Right renal pelvis (tissue), 4 donors: ENCODE measurements at places on chromosomes 1 and 21. TPM values are rescaled to one million over a fixed set of nuclear protein-coding genes. Genes with fewer than 3 reads are reported as not detected.

The CFHR4 gene
- polyA plus RNA-seq = not detected

The SERPINC1 gene
- polyA plus RNA-seq = 0.46 TPM

The TTLL7 gene
- 3.6 TPM for polyA plus RNA-seq

The FGR gene
- polyA plus RNA-seq = 1.9 TPM

The LCE2C gene
- polyA plus RNA-seq = not detected

The ADAMTS1 gene
- 85.8 TPM for polyA plus RNA-seq

The RSPO1 gene
- 7.6 TPM for polyA plus RNA-seq

The GPR52 gene
- not detected for polyA plus RNA-seq

The GFI1 gene
- polyA plus RNA-seq = 0.36 TPM

The DONSON gene
- polyA plus RNA-seq = 31.3 TPM

The S100A12 gene
- 1.3 TPM for polyA plus RNA-seq

The AIM2 gene
- polyA plus RNA-seq = not detected

The CLCA4 gene
- not detected for polyA plus RNA-seq

The C2CD4D gene
- 0.64 TPM for polyA plus RNA-seq

The SLAMF9 gene
- not detected for polyA plus RNA-seq

The VANGL2 gene
- 40.0 TPM for polyA plus RNA-seq

The UCHL5 gene
- polyA plus RNA-seq = 41.2 TPM

The MEX3A gene
- 50.2 TPM for polyA plus RNA-seq

The OPTC gene
- not detected for polyA plus RNA-seq

The MSH4 gene
- polyA plus RNA-seq = 0.53 TPM

The FCRL6 gene
- polyA plus RNA-seq = 0.36 TPM

The LCE1B gene
- polyA plus RNA-seq = not detected

The HFM1 gene
- 6.7 TPM for polyA plus RNA-seq

The TACSTD2 gene
- 28.8 TPM for polyA plus RNA-seq

The TMEM201 gene
- polyA plus RNA-seq = 15.1 TPM

The NMNAT1 gene
- polyA plus RNA-seq = 19.3 TPM

The UQCRHL gene
- 1.7 TPM for polyA plus RNA-seq

The HSD3B2 gene
- 1.3 TPM for polyA plus RNA-seq

The ITGB2 gene
- polyA plus RNA-seq = 13.8 TPM

The TIAM1 gene
- 17.7 TPM for polyA plus RNA-seq

The CR1L gene
- polyA plus RNA-seq = not detected

The ERG gene
- 20.3 TPM for polyA plus RNA-seq

The POGZ gene
- 109 TPM for polyA plus RNA-seq

The NPL gene
- 7.9 TPM for polyA plus RNA-seq

The ADGRL2 gene
- 174 TPM for polyA plus RNA-seq

The RIMKLA gene
- polyA plus RNA-seq = 0.34 TPM

The OR2T11 gene
- polyA plus RNA-seq = not detected

The ZNF683 gene
- polyA plus RNA-seq = not detected

The TEX38 gene
- 0.18 TPM for polyA plus RNA-seq

The MARK1 gene
- polyA plus RNA-seq = 9.2 TPM

The OR1C1 gene
- polyA plus RNA-seq = not detected

The RAB7B gene
- 3.1 TPM for polyA plus RNA-seq

The CNN3 gene
- 296 TPM for polyA plus RNA-seq

The CYP4B1 gene
- polyA plus RNA-seq = 3.9 TPM

The UBXN10 gene
- 6.0 TPM for polyA plus RNA-seq

The ZBTB40 gene
- 19.6 TPM for polyA plus RNA-seq

The VHLL gene
- polyA plus RNA-seq = 0.24 TPM

The GJA5 gene
- 29.3 TPM for polyA plus RNA-seq

The RGS18 gene
- 2.8 TPM for polyA plus RNA-seq

The CRNN gene
- polyA plus RNA-seq = not detected

The RNU11 gene
- not detected for polyA plus RNA-seq
